Right renal cortex interstitium (tissue), 3 donors: ENCODE measurements at places on chromosomes 16 and 17. TPM values are rescaled to one million over a fixed set of nuclear protein-coding genes. Genes with fewer than 3 reads are reported as not detected.
A peak's percentile ranks its signal among the peaks of the same experiment; 100 is the strongest.

- no peak for DNase-seq
Measured at GRCh38 chr16:31083556-31083955, 5.2 kb downstream of the PRSS53 start.

Gene SPNS3
- 1.5 TPM for polyA plus RNA-seq

Gene NTN1
- polyA plus RNA-seq, result 1.5 TPM

DNA sequence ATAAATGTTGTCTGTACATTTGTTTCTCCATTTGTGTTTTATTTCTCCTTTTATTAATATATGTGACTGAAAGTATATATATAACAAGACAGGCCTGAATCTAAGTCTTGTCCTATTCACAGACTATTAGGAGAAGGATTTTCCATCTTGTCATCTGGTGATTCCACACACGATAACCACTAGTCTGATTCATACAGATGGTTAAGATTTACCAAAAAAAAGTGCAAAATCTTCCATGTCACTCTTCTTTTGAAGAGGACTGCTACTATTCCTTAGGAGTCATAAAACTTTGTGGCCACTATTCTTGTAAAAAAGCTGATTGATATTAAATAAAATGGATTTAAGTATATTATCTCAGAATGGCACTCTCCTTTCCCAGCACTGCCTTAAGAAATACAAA is 156.3 kb downstream of the ITFG1 start:
- DNase-seq, result no peak

DNA sequence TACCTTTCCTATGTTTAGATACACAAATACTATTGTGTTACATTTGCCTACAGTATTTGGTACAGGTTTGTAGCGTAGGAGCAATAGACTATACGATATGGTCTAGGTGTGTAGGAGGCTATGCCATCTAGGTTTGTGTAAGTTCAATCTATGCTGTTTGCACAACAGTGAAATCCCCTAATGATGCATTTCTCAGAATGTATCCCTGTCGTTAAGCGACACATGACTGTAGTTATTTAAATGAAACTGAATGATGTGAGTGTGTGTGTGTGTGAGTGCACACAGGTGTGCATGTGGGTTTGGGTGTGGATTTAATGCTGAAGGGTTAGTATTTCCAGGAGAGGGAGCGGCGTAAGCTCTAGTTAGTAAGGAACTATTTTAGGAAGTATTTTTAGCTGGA is 34.6 kb upstream of the SMIM36 start:
- no peak for DNase-seq

Gene CD300E
- 0.29 TPM for polyA plus RNA-seq

DNA sequence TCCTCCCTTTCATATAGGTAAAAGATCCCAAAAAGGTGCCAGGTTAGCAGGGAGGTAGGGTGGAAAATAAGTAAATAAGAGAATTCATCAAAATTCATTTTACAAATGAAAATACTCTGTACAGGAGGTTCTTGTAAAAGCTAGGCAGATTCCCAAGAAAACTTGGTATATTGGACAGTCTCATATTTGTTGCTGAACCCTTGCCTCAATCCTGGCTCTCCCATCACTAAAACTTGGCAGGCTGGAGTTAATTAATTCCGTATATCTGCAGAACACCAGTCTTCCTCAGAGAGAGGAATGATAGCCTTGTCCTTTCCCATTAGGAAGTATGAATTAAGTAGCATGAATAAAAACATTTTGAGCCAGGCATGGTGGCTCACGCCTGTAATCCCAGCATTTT is 66.2 kb upstream of the MTMR4 start:
- DNase-seq, result no peak

Gene WNK4
- polyA plus RNA-seq, result 11.2 TPM

Gene HBA1
- 544 TPM for polyA plus RNA-seq

DNA sequence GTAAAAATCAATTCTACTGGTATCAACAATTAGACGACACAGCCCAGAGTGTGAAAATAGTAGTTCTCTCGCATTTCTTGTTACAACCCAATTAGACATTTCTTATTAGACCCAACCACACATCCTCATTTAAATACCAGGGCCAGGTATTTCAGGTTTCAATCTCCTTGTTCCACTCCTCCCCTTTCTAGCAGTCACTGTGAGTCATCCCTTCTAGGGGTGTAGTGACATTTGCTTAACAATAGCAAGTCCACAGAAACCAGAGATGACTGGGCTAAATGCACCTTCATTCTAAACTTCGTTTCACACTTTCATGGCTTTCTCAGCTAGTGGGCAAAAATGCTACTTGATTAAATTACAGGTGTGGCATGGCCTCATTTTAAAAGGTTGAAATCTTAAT is 116.9 kb upstream of the CACNG3 start:
- no peak for DNase-seq

Gene TMC7
- polyA plus RNA-seq, result 1.7 TPM

DNA sequence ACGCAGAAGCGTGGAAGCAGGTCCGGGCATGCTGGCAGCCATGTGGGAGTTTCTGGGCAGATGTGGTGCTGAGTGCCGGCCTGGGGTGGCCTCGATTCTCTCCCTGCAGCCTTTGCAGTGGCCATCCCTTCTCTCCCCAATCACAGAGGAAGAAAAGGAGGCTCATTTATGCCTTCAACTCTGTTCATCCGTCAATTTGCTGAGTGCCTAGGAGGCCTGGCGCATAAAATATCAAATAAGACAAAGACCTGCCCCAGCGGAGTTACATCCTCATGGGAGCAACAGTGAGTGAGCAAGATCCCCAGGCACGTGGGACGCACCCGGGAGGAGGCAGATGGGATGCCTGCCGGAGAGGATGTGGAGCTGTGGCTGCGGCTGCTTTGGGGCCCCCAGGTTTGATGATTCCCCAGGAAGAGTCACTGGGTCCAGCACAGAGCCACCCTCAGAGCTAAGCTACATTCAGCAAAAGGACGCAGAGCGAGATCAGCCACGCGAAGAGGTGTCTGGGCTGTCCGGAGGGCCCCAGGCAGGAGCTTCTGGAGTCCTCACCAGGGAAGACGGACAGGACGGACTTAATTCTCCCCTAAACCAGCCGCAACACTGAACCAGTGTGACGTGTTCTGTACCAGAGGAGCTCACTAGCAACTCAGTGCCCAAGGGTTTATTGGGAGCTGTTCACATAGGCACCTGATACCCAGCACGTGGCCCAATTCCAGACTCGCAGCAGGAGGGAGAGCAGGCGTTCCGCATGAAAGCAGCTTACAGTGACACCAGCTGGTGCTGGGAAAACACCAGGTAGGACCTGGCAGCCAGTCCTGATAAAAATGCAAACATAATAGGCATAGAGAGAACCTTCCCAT is 11.3 kb downstream of the CA5A start:
- peak; percentile 72 for DNase-seq

Gene ALOX12B
- 0.54 TPM for polyA plus RNA-seq

DNA sequence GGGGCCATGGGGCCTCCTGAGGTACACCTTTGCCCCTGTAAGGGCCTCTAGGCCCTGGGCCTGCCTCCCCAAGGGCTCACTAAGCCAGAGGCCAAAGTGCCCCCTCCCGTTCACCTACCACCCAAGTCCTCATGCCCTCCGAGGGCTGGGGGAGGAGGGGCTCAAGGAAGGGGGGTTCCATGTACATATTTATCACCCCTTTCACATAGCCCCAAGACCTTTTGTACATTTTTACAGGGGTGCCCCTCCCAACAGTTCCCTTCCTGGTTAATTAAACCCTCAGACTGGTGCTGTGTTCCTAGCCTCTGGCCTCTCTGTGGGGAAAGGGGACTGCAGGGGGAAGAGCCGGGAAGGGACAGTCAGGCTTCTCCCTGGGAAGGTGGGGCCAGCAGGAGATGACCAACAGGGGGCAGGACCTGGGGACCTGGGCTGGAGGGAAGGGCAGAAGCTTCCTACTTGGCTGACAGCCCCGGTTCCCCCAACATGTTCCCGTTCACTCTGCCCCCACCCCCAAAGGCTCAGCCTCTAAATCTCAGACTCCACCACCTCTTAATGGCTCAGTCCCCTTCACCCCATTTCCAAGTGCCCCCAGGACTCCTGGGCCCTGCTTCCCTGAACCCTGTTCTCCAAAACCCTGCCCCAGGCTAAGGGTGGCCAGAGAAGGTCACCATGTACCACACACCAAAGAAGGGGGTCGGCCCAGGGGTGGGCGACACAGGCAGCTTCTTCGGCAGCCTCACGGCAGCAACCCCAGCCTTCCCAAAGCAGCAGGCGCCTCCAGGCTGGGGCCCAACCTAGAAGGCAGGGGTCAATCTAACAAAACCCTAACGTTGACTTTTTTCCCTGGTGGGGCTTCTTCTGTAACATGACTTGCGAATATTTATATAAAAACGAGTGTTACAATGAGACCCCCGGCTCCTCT is 11.9 kb downstream of the FBRS start:
- no peak for DNase-seq

Gene ATP6V0C
- 148 TPM for polyA plus RNA-seq

- DNase-seq, result no peak
Measured at GRCh38 chr16:85168732-85169256, 56.5 kb upstream of the CIBAR2 start.

GRCh38 chr16:78629173-78629572 is 529.7 kb downstream of the WWOX start:
- DNase-seq, result no peak

GRCh38 chr17:48625495-48626244 is 488 bp downstream of the HOXB9 start:
- DNase-seq, result no peak

- DNase-seq, result no peak
Measured at GRCh38 chr17:67602974-67603373, 114.8 kb upstream of the NOL11 start.

GRCh38 chr17:41870627-41871026 is 5.4 kb upstream of the KLHL11 start:
- DNase-seq, result no peak
